CD8-positive, alpha-beta memory T cell (primary cell): ENCODE measurements at places on chromosomes 7 and 10.

GRCh38 chr10:27741173-27742091 is 4.2 kb downstream of the MKX start:
- DNase-seq = no peak

DNA sequence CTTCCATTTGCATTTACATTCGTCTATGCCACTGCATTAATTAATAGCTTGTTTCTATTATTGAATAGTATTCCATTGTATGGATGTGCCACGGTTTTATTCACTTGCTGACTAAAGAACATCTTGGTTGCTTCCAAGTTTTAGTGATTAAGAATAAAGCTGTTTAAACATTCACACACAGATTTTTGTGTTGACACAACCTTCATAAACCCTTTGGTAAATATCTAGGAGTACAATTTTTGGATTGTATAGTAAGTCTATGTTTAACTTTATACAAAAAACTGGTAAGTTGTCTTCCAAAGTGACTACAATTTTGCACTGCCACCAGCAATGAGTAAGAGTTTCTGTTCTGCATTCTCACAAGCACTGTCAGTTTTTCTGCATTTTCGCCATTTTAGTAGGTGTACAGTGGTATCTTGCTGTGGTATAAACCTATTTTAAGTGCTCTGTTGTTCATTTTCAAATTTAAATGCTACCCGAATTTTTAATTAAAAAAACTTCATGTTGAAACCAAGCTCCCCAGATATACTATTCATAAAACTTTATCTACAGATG is 121.4 kb downstream of the RNF133 start:
- no peak for DNase-seq

GRCh38 chr10:44807451-44807850 is 103.7 kb upstream of the TMEM72 start:
- DNase-seq = no peak

GRCh38 chr7:51066405-51066882 is 250.2 kb downstream of the COBL start:
- DNase-seq = no peak

DNA sequence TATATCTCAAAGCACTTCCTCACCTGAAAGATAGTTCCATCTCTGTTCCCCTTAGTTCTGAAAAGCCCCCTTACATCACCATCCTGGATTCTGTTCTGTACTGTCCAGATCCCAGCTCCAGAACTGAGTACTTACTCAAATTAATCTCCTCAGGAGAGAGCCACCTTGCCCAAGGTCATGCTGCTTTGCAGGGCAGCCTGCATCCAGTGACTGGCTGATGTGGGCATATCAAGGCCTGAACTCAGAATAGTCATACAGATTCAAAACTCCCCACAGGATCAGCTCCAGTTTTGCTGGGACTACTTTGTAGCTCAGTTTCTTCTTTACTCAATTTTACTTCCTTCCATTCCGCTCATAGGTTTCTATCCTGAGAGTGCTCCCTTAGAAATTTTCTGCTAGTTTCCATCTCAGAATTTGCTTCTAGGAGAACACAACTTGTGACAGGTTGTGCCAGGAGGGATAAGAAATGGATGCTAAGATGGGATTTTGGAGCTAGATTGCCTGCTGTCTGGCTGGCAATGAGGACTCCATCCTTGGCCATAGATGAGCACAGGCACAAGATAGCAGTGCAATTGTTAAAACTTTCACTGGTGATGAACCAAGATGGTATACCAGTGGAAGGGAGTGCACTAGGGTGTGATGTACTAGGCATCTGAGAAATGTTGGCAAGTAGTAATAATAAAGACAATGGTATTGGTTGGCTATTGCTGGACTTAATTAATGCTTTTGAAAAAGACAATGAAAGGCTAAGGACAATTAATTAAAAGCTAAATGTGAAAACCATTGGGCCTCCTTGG is 17.3 kb downstream of the SRGN start:
- DNase-seq = no peak

GRCh38 chr10:69506487-69506833 is 55.2 kb downstream of the TSPAN15 start:
- no peak for DNase-seq

DNA sequence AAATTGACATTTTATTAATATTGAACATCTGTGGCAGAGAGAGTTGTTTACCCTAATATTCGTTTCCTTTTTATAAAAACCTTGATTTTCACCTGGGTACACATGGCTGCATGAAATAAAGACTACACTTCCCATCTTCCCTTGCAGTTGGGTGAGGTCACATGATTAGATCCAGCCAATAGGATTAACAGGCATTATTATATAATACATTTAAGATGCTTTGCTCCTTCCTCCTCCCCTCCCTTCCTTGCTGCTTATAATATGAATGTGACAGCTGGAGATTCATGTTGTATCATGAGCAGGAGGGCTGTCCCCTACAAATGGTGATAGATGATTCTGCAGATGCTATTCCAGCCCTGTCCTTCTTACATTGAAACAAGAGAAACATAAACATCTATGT is 146.6 kb downstream of the SH2D4B start:
- no peak for DNase-seq

DNA sequence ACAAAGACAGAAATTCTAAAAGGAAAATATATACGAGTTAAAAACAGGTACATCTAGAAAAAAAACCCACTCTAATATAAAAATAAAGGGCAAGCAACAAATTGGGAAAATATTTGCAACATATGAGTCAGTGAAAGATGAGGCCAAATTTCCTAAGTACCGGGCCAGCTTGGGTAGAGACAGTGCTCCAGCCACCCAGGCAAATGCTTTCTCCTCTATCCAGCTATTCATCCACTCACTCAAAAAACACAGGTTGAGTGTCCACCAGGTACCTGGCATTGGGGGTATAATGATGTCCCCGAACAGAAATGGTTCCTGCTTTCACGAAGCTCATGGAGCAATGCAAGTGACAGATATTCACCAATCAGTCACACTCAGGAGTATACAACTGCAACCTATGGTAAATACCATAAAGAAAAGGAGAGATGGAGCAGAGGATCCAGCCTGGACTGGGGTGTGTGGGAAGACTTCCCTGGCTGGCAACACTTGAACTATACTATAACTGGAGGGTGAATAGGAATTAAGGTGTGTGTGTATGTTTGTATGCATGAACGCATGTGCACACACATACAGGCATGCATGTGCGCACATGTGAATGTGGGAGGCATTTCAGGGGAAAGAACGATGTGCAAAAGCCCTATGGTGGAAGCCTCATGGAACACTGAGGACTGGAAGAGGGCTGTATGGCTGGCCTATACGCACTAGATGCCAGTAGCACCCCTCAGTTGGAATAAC is 2.3 kb downstream of the ARHGAP22 start:
- no peak for DNase-seq

- no peak for DNase-seq
Measured at GRCh38 chr7:117145333-117145732, 177.5 kb downstream of the WNT2 start.

GRCh38 chr10:113099431-113100183 is 149.6 kb downstream of the TCF7L2 start:
- DNase-seq = no peak

DNA sequence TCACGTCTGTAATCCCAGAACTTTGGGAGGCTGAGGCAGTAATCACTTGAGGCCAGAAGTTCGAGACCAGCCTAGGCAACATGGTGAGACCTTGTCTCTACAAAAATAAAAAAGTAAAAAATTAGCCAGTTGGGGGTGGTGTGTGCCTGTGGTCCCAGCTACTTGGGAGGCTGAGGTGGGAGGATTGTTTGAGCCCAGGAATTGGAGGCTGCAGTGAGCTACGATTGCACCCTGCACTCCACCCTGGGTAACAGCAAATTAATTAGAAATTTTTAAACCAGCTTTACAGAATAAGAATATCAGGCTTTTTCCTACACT is 136.0 kb downstream of the EPC1 start:
- no peak for DNase-seq

GRCh38 chr7:98223898-98224700 is 12.9 kb downstream of the BHLHA15 start:
- DNase-seq = peak; percentile 41

DNA sequence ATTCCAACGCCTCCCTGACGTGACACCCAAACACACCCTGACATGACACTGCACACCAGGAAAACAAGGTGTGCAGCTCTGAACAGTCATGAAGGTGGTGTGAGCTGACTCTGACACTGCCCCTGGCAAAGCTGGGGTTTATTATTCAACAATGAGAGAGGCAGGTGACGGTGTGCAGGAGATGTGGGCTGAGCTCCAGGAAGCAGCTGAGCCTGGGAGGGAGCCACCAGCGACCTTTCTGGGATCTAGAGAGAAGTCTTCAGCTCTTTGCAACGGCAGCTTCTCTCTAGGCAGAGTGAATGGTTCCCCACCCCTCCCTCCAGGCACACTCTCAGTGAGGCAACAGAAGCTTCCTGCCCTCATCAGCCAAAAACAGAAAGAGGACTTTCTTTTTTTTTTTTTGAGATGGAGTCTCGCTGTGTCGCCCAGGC is 65.6 kb downstream of the SH3PXD2A start:
- DNase-seq = no peak

DNA sequence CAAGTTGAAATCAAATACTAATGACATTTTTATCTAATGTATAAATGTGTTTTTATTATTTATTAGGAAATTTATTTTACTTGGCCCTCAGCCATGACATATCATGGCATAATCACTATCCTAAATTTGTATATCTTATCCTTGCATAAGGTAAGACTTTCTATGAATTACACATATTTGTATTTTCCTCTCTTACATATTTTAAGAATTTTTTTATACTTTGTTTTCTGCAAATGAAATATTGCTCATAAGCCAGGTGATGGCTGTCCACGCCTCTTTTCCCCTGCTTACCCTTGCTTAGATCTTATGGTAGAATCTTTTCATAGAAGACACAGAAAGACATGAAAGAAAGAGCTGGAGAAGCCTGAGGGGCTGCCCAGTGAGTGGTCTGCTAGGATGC is 48.2 kb downstream of the IKZF1 start:
- DNase-seq = no peak

DNA sequence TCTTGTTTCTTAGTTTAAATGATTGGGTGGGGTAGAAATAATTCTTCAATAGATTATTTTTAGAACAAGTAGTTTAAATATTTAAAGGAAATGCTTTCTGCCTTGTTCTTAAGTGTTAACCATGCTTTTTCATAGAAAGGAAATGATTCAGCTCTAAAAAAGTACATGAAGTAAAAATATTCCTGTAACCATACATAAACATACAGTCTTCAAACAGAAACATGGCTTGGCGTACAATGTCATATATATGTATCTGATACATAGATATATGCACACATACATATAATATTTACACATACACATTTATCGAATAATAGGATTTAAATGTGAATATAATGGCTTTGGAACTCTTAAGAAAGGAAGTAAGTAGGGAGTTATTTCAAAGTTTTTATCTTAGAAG is 84.4 kb downstream of the RUNDC3B start:
- no peak for DNase-seq

- DNase-seq = no peak
Measured at GRCh38 chr7:43249823-43250145, 137.3 kb downstream of the HECW1 start.
